ENCODE measurements at places on chromosomes 13 and 19.

DNA sequence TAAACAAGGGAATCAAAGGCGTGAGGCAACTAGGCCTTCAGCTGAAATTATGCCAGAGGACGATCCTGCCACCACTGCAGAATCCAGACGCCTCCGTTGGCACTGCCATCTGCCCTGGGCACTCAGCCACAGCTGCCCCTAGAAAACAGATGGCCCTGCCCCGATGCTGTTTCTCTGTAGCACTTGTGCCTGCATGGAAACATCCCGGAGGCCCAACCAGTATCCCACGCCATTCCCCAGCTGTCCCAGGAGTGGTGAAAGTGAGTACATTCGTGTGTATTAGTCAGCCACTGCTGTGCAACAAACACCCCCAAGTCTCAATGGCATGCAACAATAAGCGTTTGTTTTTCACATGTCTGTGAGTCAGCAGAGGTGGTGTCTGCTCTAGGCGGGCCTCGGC is 8.9 kb upstream of the CRTC1 start:
- DNase-seq, result no peak

GRCh38 chr13:100040196-100040595 is 48.7 kb upstream of the PCCA start:
- DNase-seq, result no peak

GRCh38 chr19:36574741-36575140 is 1.6 kb upstream of the ZNF529 start:
- DNase-seq, result no peak

DNA sequence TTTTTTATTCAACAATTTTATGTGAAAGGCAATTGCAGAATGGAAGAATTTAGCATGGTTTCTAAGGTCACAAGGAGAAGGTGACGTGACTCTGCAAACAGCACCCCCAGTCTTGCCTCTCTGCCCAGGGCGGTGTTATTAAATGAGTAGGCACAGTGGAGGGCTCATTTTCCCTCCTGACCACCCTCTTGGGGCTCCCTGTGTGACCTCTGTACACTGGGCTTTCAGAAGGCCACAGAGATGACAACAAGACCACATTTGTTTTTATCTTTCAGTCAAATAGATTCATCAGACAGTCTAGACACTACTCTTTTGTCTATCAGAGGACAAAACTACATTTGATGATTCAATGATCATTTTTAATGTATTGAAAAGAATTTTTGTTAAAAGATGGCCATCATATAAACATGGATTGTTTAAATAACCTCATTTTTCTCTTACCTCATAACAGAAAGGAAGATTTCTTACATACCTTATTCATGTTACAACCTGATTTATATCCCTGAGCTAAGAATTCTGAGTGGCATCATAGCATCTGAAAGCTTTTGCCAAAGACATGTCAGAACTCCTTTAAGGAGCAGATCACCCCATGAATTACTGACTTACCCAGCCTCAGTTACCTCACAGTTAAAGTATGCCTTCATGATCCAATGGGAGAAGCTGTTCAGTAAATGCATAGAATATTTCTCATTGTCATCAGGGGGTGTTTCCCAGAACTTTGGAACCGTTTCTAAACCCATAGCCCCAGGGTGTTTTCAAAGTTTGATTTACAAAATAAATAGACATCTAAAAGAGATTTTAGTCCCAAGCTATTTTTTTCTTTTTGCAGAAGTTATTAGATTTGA is 184.0 kb upstream of the RFC3 start:
- no peak for DNase-seq

GRCh38 chr13:40562975-40563349 is 103.5 kb downstream of the FOXO1 start:
- DNase-seq, result peak; percentile 16

- no peak for DNase-seq
Measured at GRCh38 chr19:49407079-49407478, 16.2 kb downstream of the PTH2 start.

GRCh38 chr19:38880076-38880881 is 2.2 kb upstream of the RINL start:
- no peak for DNase-seq

GRCh38 chr19:11151181-11151580 is 4.4 kb downstream of the SPC24 start:
- no peak for DNase-seq

GRCh38 chr19:32519023-32519422 is 62.0 kb upstream of the PDCD5 start:
- no peak for DNase-seq

GRCh38 chr13:51585696-51586095 is 1.4 kb downstream of the WDFY2 start:
- DNase-seq, result peak; percentile 8

DNA sequence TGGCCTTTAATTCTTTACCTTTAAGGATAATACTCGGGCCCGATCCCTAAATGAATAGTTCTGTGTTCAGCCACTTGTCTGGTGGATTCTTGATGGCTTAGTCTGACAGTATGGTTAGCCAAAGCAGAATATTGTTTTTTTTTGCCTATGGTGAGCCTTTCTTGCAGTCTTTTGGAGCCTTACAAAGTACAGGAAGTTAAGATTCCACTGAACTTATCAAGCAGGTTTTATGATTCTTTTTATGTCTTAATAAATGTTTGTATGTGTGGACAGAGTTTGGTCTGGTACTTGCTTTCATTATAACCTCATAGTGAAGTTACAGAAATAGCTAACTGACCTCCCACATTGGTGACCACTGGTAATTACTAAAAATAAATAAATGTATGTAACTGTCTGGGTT is 17.1 kb downstream of the PCCA start:
- no peak for DNase-seq

DNA sequence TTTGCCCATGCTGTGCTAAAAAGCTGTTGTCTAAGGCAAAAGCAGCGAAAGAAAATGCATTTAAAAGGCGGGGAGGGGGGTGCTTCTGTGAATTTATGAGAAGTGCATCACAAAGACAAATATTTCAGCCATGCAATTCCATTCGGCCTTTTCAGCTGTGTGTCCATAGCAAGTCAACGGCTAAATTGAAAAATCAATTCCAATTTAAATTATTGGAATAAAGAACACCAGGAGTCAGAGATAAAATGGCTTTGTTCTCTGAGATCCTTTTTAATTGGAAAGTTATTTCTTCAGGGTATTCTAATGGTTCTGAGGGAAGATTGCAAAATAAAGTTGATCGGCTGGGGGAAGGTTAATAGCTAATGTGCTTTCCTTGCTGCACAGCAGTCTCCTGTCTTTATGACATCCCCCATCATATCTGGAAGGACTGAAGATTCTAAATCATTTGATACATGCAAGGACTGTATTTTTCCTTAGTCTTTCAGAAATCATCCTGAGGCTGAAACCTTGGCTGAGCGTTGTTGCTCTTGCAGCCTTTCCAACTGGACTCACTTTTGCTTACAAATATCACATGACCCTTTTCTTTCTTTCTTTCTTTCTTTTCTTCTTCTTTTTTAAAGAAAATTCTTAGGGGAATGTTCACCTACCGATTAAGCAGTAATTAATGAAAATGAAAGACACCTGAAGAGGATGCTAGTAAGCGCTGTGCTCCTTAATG is 647.1 kb downstream of the DACH1 start:
- no peak for DNase-seq

GRCh38 chr19:17944301-17944700 is 11.5 kb downstream of the CCDC124 start:
- no peak for DNase-seq

DNA sequence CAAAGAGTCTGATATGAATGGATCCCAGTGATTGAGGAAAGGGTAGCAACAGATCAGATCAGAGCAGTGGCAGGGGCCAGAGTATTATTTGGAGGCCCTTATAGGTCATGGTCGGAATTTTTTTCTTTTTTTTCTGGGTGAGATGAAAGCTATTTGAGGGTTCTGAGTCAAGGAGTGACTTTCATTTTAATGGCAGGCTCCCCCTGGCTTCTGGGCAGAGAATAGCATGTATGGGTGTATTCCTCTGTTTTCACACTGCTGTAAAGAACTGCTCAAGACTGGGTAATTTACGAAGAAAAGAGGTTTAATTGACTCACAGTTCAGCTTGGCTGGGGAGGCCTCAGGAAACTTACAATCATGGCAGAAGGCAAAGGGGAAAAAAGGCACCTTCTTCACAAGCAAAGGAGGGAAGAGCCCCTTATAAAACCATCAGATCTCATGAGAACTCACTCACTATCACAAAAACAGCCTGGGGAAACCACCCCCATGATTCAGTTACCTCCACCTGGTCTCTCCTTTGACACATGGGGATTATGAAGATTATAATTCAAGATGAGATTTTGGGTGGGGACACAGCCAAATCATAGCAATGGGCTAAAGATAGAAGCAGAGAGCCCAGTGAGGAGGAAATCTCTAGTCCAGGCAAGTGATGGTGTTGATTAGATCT is 3.0 kb upstream of the SLC6A16 start:
- DNase-seq, result peak; percentile 47

DNA sequence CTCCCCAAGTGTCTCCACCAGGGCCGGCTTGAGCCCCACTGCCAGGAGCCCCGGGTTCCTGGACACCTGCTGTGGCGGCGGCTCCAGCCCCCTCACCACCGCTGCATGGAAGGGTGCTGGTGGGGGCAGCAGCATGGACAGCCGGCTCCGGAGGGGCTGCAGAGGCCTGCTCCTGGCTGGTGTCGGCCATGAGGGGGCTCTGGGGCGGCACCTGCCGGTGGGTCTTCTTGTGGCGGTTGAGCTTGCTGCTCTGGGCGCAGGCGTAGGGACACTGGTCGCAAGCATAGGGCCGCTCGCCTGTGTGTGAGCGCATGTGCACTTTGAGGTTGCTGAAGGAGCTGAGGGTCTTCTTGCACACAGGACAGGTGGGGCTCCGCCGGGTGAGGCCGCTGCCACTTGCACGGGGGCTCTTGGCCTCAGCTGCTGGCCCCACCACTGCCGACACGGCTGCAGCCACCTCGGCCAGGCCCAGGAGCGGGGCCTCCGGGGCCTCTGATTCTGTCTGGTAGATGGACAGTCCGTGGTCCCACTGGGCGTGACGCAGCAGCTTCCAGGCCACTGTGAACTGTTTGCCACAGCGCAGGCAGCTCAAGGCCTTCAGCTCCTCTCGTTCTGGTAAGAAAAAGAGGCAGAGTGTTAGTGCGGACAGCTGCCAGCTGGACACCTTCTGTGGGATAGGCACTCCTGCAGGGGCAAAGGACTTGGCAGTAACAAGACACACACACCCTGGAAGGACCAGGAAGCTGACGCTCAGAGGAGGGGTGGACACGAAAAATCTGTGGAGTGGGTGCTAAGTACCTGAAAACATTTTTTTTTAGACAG is 4.1 kb downstream of the ZNF296 start:
- no peak for DNase-seq

DNA sequence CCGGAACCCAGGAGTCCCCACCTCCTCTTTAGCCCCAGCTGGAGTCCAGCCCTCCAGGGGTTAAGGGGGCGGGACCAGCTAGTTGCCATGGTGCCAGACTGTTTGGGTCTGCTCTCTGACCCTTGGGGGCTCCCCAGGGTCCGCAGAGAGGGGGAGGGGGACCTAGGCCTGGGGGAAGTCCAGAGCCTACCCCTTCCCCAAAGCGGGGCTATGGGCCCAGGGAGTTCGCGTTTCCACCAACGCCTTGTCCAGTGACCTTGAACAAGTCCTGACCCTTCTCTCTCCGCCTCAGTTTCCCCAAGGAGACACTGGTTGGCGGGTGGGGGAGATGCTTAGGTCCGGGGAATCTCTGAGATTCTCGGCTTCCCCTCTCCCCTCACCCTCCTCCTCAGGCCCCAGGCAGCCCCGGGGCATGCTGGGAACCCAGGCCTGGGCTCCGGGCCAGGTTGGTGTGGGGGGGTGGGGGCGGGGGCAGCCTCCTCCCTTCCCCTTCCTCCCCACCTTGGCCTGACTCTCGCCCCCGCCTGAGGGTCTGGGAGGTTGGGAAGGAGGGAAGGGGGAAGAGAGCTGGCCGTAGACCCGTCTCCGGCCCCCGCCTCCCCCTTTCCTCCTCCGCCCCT is 2.6 kb upstream of the SPACA6 start:
- DNase-seq, result peak; percentile 80

- DNase-seq, result no peak
Measured at GRCh38 chr13:100694722-100695508, 20.3 kb upstream of the TMTC4 start.

GRCh38 chr19:43311256-43311655 is 41.9 kb upstream of the PSG9 start:
- DNase-seq, result no peak

GRCh38 chr13:37959284-37959683 is 89.7 kb upstream of the TRPC4 start:
- DNase-seq, result no peak

DNA sequence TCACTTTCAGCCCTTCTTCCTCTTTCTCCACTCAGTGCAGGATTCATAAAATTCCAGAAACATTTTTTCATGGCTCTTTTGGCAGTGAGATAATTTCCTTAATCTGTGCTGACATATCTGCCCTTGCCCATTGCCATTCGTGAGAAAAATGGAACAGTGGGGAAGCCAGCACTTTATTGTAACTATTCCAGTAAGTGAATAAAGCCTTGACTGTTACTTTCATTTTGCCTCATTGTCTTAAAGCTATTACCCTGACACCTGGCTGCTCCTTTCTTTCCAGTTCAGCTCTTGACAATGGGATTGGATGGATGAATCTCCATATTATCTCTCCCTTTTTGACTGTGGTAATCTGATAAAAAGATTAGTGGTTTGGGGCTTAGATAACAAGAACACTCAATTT is 1068.1 kb upstream of the PCDH20 start:
- no peak for DNase-seq

- peak; percentile 22 for DNase-seq
Measured at GRCh38 chr13:72643311-72643989, 84.0 kb downstream of the MZT1 start.

DNA sequence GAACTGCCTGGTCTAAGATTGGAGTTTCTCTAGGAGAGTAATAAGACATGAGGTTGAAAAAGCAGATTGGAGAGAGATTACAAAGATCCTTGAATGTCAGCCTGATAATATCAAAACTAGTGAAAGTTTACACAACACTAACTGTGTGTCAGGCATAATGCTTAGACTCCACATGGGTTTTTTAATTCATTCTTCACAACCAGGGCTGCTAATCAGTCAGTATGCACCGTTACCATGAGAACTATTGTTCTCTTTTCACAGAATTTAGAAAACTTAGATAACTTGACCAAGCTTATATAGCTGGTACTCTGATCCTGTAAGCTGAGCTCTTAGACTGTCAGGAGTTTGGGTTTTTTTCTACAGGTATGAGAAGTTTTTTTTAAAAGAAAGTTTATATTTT is 46.6 kb upstream of the TSC22D1 start:
- DNase-seq, result no peak

- no peak for DNase-seq
Measured at GRCh38 chr19:566403-566802, 6.0 kb upstream of the BSG start.

DNA sequence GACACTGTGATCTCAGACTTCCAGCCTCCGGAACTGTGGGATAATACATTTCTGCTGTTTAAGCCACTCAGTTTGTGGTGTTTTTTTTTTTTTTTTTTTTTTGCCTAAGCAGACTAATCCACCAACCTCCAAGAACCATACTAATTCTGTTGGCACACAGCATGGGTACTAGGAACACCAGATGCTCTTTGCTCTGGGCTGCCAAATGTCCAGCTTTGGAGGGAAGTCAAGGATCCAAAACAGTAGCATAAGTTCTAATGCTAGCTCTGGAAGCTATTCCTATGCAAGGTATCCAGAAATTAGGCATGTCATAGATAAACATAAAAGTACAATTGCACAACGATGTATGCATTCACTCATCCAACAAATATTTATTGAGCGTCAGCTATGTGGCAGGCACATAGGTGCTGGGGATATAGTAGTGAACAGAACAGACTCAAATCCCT is 64.5 kb upstream of the WDFY2 start:
- DNase-seq, result no peak
